Activated CD8-positive, alpha-beta T cell treated with anti-CD3 and anti-CD28 coated beads for 36 hours (primary cell): ENCODE measurements at places on chromosomes 4 and X. TPM values are rescaled to one million over a fixed set of nuclear protein-coding genes. Genes with fewer than 3 reads are reported as not detected.

Gene SGMS2
- 0.40 TPM for total RNA-seq

Gene FDCSP
- not detected for total RNA-seq

Gene RBMXL3
- total RNA-seq, result not detected

Gene MAGEC1
- not detected for total RNA-seq

Gene CCDC110
- total RNA-seq, result 0.45 TPM

Gene C4orf50
- 0.07 TPM for total RNA-seq

Gene SYNPO2
- 0.18 TPM for total RNA-seq

Gene ERVMER34-1
- total RNA-seq, result 0.07 TPM

Gene TRAM1L1
- not detected for total RNA-seq

Gene IL1RAPL1
- not detected for total RNA-seq

DNA sequence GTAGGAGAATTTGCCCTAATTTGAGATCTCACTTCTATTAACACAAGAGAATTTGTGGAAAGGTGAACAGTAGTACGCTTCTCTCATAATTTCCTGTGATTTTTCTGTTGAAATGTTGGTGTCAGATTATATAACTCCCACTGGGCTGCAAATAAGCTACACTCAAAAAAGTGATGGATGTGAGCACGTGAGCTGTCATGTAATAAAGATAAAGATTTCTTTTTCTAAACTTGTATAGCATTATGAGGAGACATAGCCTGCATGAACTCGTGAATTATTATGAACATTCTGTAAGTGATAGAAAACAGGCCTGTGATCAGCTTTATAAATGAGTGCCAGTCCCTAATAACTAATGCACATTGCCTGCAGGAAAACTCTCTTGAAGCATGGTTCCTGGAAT is 356.6 kb upstream of the ACTRT1 start:
- no peak for DNase-seq

DNA sequence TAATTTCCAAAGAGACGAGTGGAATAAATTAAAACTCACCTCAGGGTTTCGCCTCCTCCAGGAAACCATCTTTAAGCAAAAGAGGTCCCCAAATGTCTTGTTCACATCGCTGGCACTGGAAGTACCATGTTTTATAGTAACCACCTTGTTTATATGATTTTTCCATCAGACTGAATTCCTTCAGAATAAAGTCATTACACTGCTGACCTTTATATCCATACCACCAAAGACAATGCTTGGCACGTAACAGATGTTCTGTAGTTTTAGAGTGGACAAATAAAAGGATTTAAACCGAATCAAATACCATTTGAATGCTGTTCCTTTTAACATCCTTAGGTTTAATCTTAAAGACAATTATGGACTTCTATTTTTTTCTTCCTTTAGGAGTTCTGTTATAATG is 4.7 kb downstream of the NUDT6 start:
- DNase-seq, result no peak

GRCh38 chr4:41143311-41144039 is 70.9 kb downstream of the APBB2 start:
- DNase-seq, result no peak

DNA sequence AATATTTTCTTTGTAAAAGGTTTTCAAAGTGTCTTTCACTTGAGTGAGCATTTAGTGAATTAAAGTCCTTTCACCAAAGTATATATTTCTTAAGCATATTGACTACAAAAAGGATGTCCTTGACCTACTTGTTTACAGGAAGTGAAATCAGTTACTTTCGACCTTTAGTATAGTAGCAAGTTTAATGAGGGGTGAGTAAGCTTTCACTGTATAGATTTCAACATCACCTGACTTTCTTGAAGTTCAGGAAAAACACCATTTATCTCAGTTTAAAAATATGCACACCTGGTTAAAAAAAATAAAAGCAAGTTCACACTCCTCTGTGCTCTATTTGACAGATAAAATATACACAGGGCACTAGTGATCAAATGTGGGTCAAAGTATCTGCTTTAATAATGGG is 88.1 kb downstream of the CCSER1 start:
- no peak for DNase-seq

GRCh38 chr4:37675587-37676290 is 10.4 kb downstream of the RELL1 start:
- DNase-seq, result peak; percentile 34

GRCh38 chr4:129043523-129043922 is 49.8 kb downstream of the SCLT1 start:
- peak; percentile 13 for DNase-seq

DNA sequence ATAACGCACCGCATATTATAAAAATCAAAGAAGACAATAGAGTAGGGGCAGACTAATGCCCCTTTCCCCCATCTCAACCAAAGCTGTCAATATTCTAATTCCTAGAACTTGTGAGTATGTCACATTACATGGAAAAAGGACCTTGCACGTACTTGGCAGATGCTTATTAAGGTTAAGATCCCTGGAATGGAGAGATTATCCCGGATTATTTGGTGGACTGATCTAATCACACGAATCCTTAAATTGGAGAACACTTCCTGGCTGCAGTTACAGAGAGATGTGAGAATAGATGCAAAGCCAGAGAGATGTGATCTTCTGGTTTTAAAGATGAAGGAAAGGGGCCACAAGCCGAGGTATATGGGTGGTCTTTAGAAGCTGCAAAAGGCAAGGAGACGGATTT is 548.7 kb downstream of the SPRY1 start:
- DNase-seq, result no peak

- no peak for DNase-seq
Observed at GRCh38 chr4:3287972-3288570, 4.8 kb upstream of the RGS12 start.

GRCh38 chr4:173763389-173763788 is 233.4 kb upstream of the HAND2 start:
- no peak for DNase-seq

DNA sequence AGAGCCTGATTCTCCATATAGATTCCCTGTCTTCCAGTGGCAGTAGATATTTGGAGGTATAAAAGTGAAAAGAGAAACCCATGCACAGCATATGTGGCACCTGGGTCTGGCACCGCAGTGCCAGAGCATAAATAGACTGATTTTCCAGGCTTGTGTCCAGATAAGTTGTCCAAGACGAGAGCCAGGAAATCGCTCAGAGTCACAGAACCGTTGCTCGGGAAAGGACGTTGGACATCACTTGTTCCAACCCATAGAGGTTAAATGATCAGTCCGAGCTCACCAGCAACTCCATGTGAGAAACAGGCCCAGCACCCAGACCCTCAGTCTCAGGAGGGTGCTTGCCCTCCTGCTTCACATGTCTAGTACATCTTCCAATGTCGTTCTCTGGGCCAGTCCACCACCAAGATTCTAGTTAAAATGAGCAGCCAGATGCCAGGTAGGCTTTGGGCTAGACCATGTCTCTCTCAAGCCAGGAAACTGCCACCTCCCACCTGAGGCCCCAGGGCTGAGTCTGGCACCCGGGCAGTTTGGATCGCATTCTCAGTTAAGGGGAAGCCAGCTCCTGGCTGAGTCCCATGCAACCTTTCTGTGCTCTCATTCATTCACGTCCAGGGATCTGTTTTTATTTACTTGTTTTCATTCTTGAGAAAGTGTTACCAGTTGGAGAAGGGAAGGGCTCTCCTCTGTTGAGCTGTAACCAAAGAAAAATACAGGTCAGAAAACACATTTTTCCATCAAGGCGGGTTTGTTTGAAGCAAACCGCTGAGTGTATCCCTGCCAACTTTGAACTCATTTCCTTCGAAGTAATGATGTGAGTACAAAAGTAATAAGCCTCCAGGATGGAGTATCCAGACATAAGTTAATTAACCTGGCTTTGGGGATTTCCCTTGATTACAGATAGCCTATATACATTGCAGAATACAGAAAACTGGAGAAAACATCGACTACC is 91.7 kb downstream of the PHOX2B start:
- DNase-seq, result no peak

- DNase-seq, result no peak
Observed at GRCh38 chr4:145821766-145822165, 116.9 kb downstream of the ZNF827 start.

DNA sequence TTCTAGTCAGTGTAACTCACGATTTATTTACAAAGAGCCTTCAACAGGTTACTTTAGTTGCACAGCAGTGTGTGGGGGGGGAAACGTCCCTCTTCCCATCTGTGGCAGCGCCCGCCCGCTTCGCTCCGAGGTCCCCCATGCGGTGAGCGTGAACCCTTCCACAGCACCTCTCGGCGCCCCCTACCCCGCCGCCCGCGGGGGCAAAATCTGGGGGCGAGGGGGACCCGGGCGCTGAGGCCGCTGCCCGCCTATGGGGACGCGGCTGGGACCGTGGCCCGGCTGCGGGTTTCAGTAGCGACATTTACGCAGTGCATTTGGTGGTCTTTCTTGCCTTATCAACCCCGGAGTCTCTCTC is 6.4 kb downstream of the NKX6-1 start:
- DNase-seq, result no peak

DNA sequence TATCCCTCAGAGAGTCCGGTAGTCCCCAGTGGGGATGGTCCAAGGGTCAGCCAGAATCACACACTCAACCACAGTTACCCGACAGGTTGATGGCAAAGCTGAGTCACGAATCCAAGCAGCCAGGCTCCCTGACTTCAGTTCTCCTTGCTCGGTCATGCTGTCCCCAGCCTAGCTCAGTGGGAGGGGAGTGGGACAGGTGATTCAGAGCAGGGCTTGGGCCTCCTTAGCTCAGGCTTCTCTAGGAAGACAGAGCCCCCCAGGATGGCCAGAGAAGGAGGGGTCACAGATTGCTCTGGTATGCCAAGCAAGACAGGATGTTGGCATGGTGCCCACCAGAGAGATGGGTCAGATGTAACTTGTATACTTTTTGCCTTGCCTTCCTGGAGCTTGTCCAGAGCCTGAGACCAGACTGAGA is 66.5 kb downstream of the EFNB1 start:
- peak; percentile 5 for DNase-seq

- DNase-seq, result no peak
Observed at GRCh38 chr4:82708982-82709381, 89.6 kb downstream of the SCD5 start.

- peak; percentile 85 for DNase-seq
Observed at GRCh38 chrX:9312922-9313867, 151.7 kb upstream of the TBL1X start.

DNA sequence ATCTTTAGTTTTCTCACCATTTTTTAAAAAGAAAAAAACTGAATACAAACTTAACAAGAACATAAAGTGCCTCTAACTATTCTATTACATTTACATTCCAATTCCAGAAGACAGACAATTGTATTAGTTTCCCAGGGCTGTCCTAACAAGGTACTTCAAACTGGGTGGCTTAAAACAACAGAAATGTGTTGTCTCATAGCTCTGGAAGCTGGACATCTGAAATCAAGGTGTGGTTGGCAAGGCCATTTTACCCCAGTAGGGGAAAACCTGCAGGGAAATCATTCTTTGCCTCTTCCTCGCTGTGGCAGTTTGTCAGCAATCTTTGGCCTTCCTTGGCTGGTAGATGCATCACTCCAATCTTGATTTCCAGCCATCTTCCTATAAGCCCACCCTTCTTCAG is 37.5 kb upstream of the TMEM33 start:
- DNase-seq, result no peak

DNA sequence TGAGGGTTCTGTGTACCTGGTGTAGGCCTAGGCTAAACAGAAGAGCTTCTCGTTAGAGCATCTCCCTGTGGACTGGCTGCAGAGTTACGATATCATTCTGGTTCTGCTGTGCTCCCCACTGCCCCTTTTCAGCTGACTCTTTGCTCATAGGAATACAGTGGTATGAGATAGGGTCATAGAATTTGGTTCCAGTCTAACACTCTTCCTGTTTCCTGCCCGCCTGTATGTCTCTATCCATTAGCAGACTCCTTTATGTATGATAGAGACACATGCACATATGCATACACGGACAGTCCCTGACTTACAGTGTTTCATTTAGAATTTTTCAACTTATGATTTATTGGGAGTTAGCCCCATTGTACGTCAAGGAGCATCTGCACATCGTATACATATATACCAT is 15.3 kb downstream of the RNF4 start:
- no peak for DNase-seq

- no peak for DNase-seq
Observed at GRCh38 chr4:33057736-33058135, 2337.6 kb downstream of the PCDH7 start.

- no peak for DNase-seq
Observed at GRCh38 chr4:141375855-141376254, 155.2 kb downstream of the ZNF330 start.

GRCh38 chr4:102429553-102429952 is 71.6 kb upstream of the NFKB1 start:
- no peak for DNase-seq

- DNase-seq, result no peak
Observed at GRCh38 chr4:84726356-84726755, 143.4 kb downstream of the CDS1 start.
